PC-3 (cell line): ENCODE measurements at places on chromosomes 7 and 10. TPM values are rescaled to one million over a fixed set of nuclear protein-coding genes. Genes with fewer than 3 reads are reported as not detected.

The FERD3L gene
- not detected in 2 replicates for total RNA-seq

The OGA gene
- 42.7 and 43.0 TPM in 2 replicates for total RNA-seq

The LIPK gene
- total RNA-seq = not detected in 2 replicates

The EXOC4 gene
- 43.5 and 45.8 TPM in 2 replicates for total RNA-seq

GRCh38 chr10:63799521-63800300 is 278.5 kb downstream of the REEP3 start:
- no peak for DNase-seq
- peak overlapping the region; percentile 18; the same call in 1 of the 2 replicates for H3K4me3 ChIP-seq
- H3K4me1 ChIP-seq = peaks cover 9% of the 10 kb centered on the region
- H3K27me3 ChIP-seq = no peaks in the 10 kb centered on the region
- H3K36me3 ChIP-seq = no peaks in the 10 kb centered on the region

DNA sequence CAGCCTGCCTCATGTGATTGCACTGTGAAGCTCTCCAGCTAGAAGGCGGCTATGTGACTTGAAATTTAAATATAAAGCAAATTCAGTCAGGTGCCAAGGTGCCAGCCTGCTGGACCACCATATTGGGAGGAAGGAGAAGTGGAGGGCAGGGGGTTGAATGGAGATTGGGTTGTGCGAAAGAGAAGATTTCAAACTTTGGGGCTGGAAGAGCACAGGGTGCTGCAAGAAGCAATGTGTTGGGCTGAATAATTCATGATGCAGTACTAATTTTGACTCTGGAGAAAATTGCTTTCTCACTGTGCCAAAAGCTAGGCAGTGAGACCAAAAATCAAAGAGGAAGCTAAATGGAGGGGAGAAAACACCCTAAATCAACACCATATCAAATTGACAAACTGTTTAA is 335.3 kb downstream of the NRG3 start:
- H3K36me3 ChIP-seq = no peaks in the 10 kb centered on the region
- H3K27ac ChIP-seq = no peak overlapping the region
- no peaks in the 10 kb centered on the region for H3K4me1 ChIP-seq
- no peaks in the 10 kb centered on the region for H3K27me3 ChIP-seq

DNA sequence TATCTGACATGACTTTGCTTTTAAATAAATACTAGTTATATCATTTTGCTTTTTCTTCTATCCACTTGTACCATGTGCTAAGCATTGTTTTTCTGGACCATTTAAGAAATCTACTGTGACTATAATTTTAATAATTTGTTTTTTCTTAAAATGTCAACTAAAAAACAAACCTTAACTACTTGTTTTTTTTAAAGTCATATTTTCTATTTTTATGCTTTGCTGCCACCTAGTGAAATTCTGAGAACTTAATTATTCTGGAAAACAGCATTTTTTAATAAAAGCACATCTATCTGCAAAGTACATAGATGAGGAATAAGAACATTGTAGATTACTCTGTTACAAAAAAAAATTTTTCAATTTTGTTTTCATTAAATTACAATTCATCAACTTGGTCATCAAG is 47.4 kb downstream of the ORC5 start:
- no peaks in the 10 kb centered on the region for H3K27me3 ChIP-seq
- DNase-seq = peak; percentile 38
- H3K4me3 ChIP-seq = no peak overlapping the region
- no peaks in the 10 kb centered on the region for H3K4me1 ChIP-seq
- peaks cover 14% of the 10 kb centered on the region; the same call in 1 of the 2 replicates for H3K36me3 ChIP-seq
- H3K27ac ChIP-seq = no peak overlapping the region

DNA sequence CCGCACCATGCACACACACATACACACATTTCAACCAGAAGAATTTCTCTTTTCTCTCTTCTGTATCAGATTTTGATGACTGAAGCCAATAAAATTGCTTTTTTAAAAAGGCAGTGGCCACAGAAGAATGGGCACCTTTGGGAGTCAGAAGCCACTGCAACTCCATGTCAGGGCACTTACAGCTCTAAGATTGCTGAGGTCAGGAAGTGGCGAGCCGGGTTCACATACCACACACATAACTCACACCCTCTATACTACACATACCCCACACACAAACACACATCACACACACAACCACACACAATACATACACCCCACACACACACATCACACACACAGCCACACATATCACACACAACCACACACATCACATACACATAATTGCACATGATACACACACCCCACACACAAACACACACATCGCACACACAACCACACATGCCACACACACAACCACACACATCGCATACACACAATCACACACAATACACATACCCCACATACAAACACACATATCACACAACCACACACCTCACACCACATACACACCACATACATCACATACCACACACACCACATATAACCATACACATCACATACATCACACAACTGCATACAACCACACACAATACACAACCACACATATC is 31.2 kb downstream of the GPRIN2 start:
- peaks cover 52% of the 10 kb centered on the region for H3K4me1 ChIP-seq
- H3K36me3 ChIP-seq = no peaks in the 10 kb centered on the region
- DNase-seq = peak; percentile 84
- H3K27me3 ChIP-seq = no peaks in the 10 kb centered on the region
- H3K27ac ChIP-seq = peak overlapping the region; percentile 97
- no peak overlapping the region for H3K4me3 ChIP-seq
